ENCODE measurements at places on chromosomes 13 and 19.

- no peak for DNase-seq
Observed at GRCh38 chr13:104256701-104257100, 1190.5 kb upstream of the SLC10A2 start.

GRCh38 chr13:78161266-78161665 is 242.6 kb upstream of the EDNRB start:
- DNase-seq: no peak

GRCh38 chr19:30293051-30293785 is 79.0 kb upstream of the ZNF536 start:
- DNase-seq: no peak

DNA sequence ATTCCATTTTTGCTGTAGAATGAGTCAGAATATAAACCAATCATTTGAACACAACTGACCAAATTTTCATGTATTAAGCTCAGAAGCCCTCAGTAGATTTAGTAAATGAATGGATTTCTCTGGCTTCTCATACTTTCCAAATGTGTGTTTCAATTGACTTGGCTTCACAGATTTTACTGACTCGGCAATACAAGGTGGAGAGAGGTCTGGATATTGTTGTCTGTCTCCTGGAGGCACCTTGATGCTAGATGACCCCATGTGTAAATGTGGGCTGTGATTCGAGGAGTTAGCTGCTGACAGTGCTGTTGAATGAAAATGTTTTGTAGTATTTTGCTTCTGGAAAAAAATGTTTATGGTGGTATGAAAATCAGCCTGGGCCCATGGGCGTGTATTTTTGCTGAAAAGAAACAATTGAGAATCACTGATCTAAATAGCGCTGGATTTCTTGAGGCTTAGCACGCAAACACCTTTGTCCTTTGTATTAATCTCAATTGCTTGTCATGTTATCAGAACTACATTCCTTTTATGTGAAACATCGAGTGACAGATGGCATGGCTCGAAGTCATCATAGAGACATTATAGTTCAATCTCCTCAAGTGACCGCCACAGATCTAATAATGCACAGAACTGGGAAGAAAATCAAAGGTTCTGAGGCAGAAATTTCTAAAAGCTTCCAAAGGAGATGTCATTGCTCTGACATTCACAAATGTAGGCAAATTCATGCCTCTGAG is 41.2 kb upstream of the UBAC2 start:
- peak; percentile 31 for DNase-seq

DNA sequence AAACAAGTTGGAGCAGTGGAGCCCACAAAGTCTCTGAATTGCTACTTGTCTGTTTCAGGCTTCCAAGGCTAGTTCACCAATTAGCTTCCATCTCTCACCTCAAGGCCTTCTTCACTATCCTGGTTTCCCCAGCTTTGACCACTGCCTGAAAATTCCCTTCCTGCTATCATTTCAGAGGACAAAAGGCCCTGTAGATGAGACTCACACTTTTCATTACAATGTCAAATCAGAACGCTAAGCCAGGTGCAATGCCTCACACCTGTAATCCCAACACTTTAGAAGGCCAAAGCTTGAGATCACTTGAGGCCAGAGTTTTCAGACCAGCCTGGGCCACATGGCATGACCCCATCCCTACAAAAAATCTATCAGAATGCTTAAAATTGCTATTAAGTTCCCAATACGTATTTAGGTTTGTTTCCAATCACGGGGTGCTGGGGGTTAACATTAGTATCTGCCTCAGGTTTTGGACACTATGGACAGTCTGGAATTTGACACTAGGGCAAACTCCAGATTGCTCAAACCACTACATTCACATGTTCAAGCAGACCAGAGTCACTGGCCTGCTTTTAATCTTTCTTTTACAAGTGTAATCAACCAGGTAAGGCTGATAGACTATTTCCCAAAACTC is 5.5 kb downstream of the TPT1 start:
- DNase-seq: no peak

DNA sequence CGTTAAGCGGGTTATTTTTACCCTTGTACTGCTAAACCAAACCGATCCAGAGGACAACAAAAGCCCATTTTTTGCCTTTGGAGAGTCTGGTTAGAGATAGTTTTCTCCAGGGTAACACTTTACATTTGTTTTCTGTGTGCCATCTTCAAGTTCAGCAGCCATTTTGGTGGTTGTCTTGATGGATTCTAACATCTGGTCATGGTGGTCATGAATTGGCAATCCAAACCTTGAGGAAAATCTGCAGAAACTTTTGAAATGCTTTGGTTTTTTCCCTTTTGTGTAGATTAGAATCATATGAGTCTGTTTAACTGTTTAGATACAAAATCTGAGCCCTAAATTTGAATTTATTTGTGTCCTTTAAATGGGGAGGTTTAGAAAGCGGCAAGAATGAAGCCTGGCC is 16.6 kb downstream of the HNRNPM start:
- no peak for DNase-seq

- no peak for DNase-seq
Observed at GRCh38 chr13:21615427-21615826, 11.5 kb upstream of the MICU2 start.

DNA sequence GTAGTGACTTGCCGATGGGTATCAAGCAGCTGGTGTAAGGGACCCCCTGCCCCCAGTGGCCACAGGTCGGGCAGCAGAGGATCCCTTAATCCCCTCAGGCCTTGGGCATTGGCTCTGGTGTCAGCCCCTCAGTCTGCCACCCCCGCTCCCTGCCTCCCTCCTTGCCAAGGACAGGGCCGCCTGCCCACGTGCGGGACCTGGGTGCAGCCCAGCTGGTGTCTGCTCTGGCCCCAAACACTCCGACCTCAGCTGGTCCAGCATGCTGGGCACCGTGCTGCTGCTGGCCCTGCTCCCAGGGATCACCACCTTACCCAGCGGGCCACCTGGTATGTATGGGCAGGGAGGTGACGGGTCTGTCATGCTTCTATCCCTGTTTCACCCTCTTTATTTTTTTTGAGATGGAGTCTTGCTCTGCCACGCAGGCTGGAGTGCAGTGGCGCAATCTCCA is at the start of gene TGFBR3L:
TGFBR3L (plus strand) TSS at position 233 of the 448 bp plus-strand sequence.
- DNase-seq: no peak

- DNase-seq: no peak
Observed at GRCh38 chr19:7196763-7197118, 97.5 kb downstream of the INSR start.

DNA sequence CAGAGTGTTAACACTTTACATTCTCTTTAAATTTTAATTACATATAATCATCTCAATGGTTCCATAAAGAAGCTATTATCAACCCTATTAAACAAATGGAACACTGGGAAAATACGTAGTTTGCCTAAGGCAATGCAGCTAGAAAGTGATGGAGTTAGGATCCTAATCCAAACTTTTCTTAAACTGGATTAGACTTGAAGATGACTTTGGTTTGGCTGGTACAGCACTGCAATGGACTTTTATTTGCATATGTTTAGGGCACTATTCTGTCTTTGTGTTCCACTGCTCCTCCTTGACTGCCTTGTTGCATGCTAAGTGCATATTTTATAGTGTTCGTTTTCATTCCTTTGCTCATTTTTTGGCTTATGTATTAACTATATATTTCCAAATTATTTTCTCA is 133.5 kb upstream of the UFM1 start:
- no peak for DNase-seq

DNA sequence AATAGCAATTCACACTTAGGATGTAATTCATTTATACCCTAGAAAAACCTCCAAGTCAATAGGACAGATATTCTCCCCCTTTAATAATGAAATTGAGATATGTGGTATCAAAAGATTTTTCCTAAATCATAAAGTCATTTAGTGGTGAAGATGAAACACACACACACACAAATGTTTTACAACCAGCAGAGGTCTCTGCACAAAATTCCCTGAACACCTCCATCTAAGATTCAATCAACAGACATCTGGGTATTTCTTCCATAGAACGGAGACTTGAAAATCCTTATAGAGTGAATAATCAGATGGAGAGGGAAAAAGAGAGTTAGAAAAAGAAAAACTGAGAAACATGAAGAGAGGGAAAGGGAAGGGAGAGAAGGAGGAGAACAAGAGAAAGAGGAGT is 52.8 kb downstream of the MYCBP2 start:
- DNase-seq: no peak

DNA sequence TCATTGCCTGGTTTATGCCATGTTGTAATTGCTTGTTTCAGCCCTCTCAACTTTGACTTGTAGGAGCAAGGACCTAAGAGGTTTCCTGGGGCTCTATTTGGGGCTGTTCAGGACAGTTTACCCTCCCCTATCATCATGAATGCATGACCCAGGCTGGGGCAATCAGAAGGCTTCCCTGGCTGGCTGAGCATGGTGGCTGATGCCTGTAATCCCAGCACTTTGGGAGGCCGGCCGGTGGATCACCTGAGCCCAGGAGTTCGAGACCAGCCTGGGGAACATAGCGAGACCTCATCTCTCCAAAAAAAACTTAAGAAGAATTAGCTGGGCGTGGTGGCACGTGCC is 6.1 kb upstream of the LSM4 start:
- DNase-seq: no peak

GRCh38 chr13:48159826-48160225 is 64.9 kb upstream of the MED4 start:
- DNase-seq: no peak

GRCh38 chr19:15124572-15125231 is 17.5 kb downstream of the SYDE1 start:
- peak; percentile 42 for DNase-seq

DNA sequence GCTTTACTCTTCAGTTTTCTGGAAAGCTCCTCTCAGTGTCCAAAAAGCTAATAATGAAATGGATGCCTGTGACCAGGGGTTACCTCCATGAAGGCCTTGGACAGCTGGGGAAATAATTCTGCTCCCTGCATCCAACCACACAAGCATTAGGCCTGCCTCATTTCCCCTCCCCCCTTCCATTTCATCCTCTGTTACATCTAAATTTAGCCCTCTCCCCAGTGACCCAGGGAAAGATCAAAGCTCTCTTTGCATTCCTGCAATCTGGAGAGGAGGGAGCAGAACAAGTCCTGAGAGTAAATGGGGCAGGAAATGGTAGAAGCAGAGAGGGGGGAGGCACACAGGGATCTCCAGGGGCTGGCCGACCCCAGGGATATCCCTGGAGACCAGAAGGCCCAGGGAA is 452.7 kb downstream of the TSHZ3 start:
- no peak for DNase-seq

DNA sequence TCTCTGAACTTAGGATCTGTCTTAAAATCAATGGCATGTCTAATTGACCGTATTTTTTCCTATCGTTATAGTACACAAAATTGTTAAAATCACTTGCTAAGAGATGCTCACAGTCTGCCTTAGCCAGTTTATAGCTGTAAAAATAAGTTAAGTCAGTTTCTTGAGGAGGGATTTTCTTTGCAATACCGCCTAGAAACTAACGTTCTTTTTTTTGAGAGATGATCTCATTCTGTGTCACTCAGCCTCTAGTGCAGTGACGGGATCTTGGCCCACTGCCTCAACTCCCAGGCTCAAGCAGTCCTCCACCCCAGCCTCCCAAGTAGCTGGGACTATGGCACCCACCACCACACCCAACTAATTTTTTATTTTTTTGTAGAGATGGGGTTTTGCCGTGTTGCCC is 4.4 kb downstream of the CKAP2 start:
- no peak for DNase-seq

GRCh38 chr13:82654861-82655855 is 1227.1 kb downstream of the SLITRK1 start:
- DNase-seq: no peak

- no peak for DNase-seq
Observed at GRCh38 chr13:102648046-102648445, 46.8 kb downstream of the METTL21C start.

GRCh38 chr13:98664924-98665637 is 87.4 kb downstream of the SLC15A1 start:
- no peak for DNase-seq

DNA sequence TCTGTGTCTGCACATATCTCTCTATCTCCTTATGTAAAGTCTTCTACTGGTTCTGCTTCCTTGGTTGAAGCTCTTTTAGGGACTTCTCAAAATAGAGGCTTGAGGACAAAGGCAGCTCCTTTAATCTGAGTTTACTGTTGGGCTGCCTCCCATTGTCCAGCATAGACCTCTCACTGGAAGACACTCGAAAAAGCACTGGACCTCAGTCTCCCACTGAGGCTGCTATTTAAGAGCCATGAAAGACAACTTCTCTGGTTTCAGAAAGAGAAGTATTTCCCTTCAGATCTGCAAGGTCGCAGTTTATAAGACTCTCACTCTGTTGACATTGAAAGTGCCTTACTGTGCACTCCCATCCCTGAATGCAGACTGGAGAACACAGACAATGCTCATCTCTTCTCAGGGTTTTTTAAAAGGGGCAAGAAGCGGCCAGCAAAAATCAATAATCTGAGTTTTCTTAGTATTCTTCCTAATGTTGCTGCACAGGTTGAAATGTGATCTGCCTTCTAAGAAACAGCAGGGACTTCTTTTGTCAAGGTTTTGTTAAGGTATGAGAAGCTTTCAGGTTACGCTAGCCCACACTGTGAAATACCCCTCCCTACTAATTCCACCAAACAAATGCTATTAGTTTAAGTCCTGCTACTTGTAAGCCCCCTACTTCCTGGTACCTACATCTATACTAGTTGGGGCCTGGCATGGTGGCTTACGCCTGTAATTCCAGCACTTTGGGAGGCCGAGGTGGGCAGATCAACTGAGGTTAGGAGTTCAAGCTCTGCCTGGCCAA is 450.0 kb upstream of the SLC10A2 start:
- no peak for DNase-seq

DNA sequence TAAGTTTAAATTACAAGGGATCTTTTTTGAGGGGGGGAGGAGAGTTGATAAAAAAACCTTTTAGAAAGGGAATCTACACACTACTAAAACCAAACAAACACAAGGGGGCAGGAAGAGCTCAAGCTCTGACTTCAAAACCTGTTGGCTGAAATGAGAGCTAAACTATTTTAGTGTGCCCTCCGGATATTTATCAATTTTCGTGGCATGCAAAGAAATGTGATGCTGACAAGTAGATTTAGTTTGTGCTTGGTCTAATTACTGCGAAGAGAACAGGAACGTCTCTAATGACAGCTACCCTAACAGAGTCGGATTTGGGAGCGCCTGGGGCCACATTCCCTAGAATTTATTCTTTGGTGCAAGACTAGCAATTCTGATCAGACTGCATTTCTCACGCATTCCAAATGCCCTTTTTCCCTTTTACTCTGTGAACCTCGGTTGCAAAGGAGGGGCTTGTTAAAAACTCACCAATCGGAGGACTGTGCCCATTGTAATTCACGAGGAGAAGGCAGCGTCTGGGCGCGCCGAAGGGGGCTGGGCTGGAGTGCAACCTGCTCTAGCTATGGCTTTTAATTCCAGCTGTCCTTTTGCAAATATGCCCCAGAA is 802 bp upstream of the FREM2 start:
- DNase-seq: peak; percentile 53
